ENCODE measurements at places on chromosomes 3 and 15.

- peak; percentile 40 for DNase-seq
Observed at GRCh38 chr15:59997070-59997701, 6.9 kb upstream of the FOXB1 start.

GRCh38 chr3:13494463-13495350, 14.6 kb downstream of the HDAC11 start:
- no peak for DNase-seq

GRCh38 chr3:123523023-123523412, 61.8 kb downstream of the HACD2 start:
- DNase-seq = no peak

DNA sequence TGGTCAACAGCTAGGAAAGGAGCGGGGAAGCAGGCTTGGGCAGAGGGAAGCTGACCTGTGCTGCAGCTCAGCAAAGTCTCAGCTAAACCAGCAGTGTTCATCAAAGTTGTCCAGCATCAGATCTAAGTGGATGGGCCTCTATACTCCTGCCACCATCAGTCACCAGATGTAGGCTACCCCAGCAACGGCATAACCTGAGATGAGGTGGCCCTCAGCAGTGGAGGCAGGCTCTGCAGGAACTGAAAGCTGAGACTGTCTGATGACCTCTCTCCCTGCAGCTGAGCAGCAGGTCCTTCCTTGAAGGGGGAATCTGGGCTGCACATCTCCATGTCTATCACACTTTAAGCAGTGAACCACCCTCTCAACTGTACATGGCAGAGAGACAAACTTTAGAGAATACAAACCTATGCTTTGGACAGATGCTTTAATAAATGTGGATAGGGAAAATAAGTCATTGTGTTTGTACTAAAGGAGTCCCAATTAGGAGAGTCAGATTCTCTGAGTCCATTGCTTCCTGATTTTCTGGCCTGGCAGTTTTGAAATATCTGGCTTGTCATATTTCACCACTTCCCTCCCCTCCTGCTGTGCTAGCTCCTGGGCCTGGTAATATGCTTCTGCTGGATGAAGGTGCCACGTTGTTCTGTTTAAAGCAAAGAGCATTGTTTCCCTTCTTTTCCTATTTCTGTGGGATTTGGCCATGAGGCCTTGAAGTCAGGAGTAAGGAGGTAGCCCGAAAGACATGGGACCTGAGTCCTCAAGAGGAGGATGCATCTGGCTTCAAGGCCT, 11.1 kb upstream of the PSTPIP1 start:
- DNase-seq = no peak

- DNase-seq = no peak
Observed at GRCh38 chr3:147729641-147730040, 320.5 kb downstream of the ZIC1 start.

DNA sequence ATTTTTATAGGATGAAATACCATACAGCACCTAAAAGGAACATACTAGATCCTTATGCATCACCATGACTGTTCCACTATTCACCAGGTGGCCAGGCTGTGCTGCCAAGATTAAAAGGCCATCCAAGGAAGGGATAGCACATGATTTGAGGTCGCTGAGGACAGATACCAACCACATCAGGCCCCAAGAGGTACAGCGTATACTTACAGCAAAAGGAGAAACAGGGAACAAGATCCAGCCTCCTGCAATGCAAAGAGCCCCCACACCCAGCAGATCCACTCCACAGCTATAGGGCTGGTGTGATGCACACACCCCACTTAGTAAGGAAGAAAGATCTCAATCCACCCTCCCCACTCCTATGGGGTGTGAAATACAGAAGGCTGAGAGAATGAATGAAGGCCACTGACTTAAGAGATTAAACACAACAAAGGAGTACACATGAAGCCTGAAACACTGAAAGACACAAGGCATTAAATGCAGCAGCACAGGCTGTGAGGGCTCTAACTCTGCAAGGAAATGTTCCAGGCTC, 32.0 kb upstream of the ZNF445 start:
- no peak for DNase-seq

DNA sequence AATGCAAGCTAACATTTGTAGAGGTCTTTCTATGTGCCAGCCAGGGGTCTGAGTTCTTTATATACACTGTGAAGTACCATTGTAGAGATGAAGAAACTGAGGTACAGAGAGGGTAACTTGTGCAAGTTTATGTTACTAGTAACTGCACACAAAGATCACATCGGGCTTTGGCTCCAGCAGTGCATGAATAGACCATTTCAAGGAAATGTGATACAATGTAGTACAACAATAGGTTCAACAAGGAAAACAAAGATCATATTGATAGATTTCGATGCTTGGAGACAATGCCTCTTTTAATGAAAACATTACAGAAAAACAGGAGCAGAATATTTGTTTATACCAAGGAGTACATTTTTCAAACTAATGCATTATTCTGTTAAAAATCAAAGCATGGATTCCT, 115.3 kb downstream of the POLR2M start:
- no peak for DNase-seq

DNA sequence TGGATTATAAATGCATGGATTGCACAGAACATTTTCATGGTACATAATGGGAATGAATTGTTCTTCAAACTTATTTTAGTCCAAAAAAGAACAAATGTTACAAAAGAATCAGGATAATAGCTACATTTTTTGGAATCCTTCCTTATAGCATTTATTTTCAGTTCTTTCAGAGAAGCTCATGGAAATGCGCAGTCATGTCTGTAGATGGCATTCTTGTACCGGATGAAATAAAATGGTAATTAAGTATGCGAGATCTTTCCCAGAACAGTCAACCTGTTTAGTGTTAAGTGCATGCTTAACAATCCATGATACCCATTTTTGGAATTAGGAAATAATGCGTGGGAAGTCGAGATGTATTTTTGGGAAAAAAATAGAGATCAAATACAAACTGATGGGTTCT, 38.2 kb upstream of the GOLGA8B start:
- DNase-seq = no peak

DNA sequence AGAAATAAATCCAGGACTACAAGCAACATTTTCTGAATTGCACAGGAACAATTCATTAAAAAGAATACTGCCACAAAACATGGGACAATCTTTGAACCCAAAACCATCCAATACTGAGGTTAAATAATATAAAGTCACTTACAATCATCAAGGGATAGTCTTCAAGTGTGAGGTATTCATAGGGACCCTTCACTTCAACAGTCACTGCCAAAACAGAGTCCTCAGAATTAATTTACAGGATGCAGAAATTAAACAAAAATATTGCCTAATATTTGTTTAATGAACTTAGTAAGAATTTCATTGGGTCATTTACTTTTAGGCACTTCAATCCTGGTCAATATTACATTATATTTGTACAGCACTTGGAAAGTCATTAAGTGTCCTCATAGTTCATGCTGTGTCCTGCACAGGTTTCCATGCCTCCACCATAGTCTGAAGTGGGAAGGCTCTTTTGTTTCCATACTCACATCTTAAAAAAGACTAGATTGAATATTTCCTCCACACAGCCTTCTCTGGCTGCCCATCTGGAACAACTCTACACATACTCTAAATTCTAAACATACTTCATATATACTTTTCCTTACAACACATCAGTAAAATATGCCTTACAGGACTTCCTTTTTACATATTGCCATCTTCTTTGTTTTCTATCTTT, 31.6 kb upstream of the VPS39 start:
- no peak for DNase-seq

- DNase-seq = no peak
Observed at GRCh38 chr3:474828-475227, 278.3 kb downstream of the CHL1 start.

GRCh38 chr3:150096700-150097587, 126.2 kb upstream of the PFN2 start:
- no peak for DNase-seq

Data from activated CD4-positive, alpha-beta T cell treated with anti-CD3 and anti-CD28 coated beads, Interleukin-2, amount 50 U/mL, for 1 hour (primary cell).